ENCODE measurements at places on chromosomes 7 and 10.
A peak's percentile ranks its signal among the peaks of the same experiment; 100 is the strongest.

- DNase-seq, result no peak
Measured at GRCh38 chr7:128879939-128880746, 17.5 kb downstream of the ATP6V1F start.

- no peak for DNase-seq
Measured at GRCh38 chr10:126135941-126136595, 239.7 kb downstream of the FANK1 start.

DNA sequence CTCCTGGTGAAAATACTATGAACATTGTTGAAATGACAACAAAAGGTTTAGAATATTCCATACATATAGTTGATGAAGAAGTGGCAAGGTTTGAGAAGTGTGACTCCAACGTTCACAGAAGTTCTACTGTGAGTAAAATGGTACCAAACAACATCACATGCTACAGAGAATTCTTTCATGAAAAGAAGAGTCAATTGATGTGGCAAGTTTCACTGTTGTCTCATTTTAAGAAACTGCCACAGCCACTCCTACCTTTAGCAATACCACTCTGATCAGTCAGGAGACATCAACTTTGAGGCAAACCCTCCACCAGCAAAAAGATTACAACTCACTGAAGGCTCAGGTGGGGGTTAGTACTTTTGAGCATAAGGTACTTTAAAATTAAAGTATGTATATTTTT lies 693.3 kb downstream of the GRID1 start:
- DNase-seq, result no peak

GRCh38 chr10:16891375-16892313 lies 74.4 kb upstream of the RSU1 start:
- DNase-seq, result peak; percentile 6

GRCh38 chr7:43586251-43586900 lies 3.5 kb downstream of the STK17A start:
- no peak for DNase-seq

- DNase-seq, result no peak
Measured at GRCh38 chr10:52447931-52448353, 133.9 kb downstream of the DKK1 start.

All from T-helper 9 cell (primary cell).